Activated naive CD4-positive, alpha-beta T cell (primary cell): ENCODE measurements at places on chromosomes 13 and 19.
A peak's percentile ranks its signal among the peaks of the same experiment; 100 is the strongest.

DNA sequence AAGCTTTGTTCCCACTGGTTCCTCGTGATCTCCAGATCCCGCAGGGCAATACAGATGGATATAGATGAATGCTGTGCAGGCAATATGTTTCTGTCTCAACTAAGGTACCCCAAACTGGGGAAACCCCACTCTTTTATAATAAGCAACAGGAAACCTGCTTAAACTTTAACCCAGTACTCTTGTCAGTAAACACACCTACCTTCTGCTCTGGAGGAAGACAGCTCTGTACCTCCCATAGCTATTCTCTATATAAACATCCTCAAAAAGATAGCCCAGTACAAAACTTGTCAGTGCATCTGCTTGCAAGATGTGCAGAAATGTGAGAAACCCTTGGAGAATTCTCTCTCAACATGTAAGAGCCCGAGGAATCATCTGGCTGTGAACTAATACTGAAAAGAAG, 583.6 kb downstream of the OLFM4 start:
- DNase-seq: no peak

DNA sequence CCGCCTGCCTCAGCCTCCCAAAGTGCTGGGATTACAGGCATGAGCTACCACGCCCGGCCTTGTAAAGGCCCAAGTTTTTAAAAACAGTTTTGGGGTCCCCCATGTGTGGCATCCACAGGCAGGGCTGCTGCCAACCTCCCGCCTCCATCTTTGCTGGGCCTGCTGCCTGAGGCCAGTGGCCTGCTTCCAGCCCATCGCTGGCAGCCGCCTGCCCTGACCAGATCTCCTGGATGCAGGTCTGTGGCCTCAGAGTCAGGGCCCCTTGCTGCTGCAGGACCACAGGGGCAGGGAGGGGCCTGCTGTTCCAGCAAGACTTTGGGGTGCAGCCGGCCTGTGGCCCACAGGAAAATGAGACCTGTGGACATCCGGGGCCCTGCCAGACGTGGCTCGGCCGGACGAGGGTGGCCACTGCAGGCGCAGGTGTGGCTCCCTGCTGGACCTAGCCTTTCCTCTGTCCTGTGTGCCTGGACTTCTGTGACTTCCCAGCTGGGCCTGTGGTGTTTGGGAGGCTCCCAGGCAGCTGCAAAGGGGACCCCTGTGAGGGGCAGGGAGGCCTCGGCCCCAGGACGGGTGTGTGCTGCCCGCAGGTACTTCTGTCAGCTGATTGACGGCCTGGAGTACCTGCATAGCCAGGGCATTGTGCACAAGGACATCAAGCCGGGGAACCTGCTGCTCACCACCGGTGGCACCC, 14.4 kb downstream of the STK11 start:
- DNase-seq: no peak

DNA sequence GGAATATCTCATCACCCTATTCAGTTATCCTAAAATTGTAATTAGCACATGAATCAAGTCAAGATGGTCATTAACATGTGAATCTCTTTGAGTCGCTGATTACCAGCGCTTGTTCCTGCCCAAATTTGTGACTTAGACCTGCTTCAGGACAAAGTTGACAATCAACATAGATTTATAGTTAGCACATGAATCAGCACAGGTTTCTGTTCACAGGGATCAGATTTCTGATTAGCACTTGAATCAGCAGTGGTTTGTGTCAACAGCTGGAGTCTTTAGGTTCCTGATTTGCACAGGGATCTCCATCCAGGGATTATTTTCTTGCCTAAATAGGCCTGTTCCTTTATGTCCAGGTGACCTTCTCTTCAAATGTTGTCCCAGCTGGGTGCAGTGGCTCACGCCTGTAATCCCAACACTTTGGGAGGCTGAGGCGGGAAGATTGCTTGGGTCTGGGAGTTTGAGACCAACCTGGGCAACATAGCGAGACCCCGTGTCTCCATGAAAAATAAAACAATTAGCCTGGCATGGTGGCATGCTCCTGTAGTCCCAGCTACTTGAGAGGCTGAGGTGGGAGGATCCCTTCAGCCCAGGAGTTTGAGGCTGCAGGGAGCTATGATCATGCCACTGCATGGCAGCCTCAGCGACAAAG, 3.8 kb upstream of the LRFN3 start:
- DNase-seq: no peak

GRCh38 chr19:7534531-7535046, 928 bp upstream of the PNPLA6 start:
- no peak for DNase-seq

DNA sequence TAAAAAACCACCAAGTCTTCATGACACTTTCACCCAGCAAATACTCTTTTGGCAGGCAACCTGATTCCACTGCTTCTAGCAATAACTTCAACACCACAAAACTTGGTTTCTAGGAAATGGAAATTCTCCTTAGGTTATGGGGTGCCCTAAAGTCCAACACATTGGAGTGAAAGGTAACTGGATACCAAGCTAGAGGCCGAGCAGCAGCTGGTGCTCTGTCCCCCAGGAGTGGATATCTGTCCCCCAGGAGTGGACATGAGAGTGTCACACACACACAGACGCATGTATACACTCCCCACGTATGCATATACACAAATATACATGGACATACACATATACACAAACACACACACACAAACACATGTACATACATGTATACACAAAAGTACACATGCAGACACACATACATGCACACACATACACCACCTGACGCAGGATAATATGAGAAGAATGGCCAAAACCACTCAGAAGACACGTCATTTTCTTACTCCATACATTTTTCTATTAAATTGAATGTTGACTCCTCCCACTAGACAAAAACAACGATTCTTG, 50.8 kb downstream of the RFX2 start:
- DNase-seq: no peak

- no peak for DNase-seq
Observed at GRCh38 chr13:67844574-67844973, 614.4 kb upstream of the PCDH9 start.

- DNase-seq: no peak
Observed at GRCh38 chr19:6794686-6795431, 22.4 kb downstream of the VAV1 start.

DNA sequence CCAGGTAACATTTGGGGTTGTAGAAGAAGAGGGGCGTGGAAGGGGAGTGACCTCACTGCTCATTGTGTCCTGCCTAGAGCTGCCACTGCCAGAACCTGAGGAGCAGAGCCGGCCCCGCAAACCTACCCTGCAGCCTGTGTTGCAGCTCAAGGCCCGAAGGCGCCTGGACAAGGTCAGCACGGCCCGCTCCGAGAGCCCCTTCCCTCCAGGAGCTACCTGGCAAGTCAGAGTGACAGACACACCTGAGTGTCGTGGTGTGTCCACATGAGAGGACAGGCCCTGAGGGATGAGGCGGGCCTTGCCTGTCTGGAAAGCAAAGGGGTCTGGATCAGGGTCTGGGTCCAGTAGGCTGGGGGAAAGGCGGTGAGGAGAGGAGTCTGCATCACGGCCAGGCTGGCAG, 6.8 kb downstream of the KMT2B start:
- no peak for DNase-seq

- no peak for DNase-seq
Observed at GRCh38 chr13:113915012-113915763, 51.3 kb upstream of the GAS6 start.

GRCh38 chr13:65461590-65461989, 1768.5 kb downstream of the PCDH9 start:
- no peak for DNase-seq

DNA sequence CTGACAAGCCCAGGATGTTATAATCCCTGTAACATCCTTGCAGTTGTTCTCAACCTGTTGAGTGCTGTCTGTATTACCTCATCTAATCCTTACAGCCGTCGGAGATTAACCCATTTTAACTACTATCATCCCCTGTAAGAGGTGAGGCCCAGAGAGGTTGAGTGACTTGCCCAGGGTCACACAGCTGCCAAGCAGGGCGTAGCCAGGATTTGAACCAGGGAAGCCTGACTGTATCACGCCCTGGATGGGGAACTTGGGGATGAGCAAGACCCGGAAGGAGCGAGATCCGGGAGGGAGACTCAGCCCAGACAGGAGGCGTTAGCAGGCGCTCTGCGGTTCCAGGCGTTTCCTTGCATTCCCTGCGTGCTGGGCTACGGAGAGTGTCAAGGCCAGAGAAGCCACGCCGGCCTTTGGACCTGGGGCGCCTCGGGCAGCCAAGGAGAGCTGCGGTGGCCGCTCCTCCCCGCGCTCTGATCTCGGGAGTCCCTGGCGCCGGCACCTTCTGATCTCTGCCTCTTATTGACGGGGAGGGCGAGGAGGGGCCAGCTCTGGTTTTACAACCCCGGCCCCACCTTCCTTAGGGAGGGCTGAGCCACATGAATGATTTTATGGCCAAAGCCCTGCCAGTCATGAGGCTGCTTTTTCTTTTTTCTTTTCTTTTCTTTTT, 6.2 kb downstream of the SULT2B1 start:
- DNase-seq: no peak

DNA sequence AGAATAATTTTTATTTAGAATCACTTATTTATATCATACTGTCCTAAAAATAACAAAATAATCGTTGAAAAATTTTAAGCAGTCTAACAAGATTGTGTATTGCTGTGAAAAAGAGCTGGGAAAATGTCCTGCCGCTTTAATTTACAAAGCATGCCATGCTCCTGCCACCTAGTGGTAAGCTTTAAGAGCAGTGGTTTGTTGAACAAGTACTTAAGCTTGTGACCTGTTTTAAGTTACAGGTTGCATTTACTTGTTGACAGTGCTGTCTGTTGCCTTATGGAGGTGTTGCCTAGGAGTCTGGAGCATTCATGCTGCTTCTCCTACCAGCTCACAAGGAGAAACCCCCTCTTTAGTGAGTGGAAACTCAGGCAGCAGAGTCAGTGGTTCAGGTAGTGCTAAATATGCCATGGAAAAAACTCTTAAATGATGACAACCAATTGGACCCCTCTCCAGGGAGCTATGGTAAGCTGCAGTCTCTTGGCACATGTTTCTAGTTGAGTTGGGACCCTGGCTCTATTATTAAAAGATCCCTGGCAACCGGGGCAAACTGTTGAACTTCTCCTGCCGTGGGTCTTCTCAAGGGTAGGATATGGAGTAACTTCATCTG, 68.4 kb downstream of the SPATA13 start:
- no peak for DNase-seq

DNA sequence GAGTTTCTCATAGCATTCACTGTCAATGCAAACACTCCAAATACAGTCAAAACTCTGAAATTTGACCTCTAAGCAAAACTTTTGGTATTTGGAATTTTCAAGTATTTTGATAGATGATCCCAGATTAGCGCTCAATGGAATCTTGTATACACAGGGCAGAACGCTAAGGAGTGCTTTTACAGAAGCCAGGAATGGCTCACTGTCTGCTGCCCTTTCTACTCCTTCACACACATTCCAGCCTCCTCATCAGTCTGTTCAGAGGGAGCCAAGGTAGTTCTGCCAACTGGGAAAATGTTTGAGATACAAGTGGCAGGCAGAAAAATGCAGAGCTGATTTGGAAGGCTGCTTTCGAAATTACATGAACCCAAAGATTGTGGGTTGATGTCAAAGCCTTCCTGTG, 4.4 kb upstream of the STARD13 start:
- DNase-seq: no peak

GRCh38 chr13:41708713-41709112, 251.4 kb downstream of the RGCC start:
- no peak for DNase-seq

DNA sequence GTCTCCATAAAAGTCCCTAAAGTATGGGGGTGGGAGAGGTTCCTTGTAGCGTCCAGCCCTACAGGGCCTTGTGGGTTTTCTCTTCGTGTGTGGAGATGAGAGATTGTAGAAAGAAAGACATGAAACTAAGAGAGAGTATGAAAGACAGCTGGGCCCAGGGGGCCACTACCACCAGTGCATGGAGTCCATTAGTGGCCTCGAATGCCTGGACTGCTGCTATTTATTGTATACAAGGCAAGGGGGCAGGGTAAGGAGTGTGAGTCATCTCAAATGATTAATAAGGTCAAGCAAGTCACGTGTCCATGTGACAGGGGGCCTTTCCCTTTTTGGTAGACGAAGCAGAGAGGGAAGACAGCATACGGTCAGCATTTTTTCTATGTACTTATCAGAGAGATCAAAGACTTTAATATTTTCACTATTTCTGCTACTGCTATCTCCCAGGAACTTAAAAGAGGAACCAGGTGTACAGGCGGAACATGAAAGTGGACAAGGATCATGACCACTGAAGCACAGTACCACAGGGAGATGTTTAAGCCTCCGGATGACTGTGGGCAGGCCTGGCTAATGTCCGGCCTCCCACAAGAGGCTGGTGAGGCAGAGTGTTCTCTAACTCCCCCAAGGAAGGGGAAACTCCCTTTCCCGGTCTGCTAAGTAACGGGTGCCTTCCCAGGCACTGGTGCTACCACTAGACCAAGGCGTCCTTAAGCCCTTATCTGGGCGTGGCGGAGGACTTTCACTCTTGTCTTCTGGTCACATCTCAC, 25.5 kb downstream of the FGF21 start:
- DNase-seq: no peak

- DNase-seq: no peak
Observed at GRCh38 chr13:30705680-30706079, 29.7 kb upstream of the ALOX5AP start.

- peak; percentile 66 for DNase-seq
Observed at GRCh38 chr19:16041299-16041990, 34.9 kb upstream of the TPM4 start.

- DNase-seq: no peak
Observed at GRCh38 chr19:51784109-51784785, 10.7 kb upstream of the FPR3 start.
